ENCODE measurements at places on chromosomes 16 and 17. TPM values are rescaled to one million over a fixed set of nuclear protein-coding genes. Genes with fewer than 3 reads are reported as not detected.

DNA sequence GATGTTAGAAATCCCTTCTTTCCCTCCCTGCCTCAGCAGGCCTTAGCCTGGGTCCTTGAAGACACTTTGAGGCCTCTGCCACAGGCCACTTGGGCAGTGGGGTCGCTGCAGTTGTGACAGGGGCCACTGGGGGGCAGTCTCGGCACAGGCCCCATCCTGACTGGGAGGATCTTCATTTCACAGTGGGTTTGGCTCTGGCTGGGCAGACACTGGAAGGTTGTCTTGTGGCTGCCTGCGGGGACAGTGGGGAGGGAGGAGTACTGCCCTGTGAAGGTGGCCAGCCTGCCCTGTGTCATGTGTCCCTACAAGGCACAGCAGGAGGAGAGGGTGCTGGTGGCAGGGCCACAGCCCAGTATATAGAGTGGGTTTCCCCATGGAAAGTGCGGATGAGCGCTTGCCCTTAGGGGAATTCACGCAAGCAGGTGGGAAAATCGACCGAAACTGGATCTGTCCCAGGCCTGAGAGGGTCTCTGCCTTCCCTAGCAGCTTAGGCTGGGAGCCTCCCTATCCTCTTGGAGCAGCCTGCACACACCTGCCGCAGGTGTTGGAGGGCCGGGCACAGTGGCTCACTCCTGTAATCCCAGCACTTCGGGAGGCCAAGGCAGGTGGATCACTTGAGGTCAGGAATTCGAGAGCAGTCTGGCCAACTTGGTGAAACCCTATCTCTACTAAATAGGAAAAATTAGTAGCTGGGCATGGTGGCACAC lies 28.8 kb downstream of the GINS2 start:
- peak; percentile 71 for DNase-seq

- DNase-seq: no peak
Measured at GRCh38 chr17:8225813-8226535, 15.6 kb upstream of the AURKB start.

DNA sequence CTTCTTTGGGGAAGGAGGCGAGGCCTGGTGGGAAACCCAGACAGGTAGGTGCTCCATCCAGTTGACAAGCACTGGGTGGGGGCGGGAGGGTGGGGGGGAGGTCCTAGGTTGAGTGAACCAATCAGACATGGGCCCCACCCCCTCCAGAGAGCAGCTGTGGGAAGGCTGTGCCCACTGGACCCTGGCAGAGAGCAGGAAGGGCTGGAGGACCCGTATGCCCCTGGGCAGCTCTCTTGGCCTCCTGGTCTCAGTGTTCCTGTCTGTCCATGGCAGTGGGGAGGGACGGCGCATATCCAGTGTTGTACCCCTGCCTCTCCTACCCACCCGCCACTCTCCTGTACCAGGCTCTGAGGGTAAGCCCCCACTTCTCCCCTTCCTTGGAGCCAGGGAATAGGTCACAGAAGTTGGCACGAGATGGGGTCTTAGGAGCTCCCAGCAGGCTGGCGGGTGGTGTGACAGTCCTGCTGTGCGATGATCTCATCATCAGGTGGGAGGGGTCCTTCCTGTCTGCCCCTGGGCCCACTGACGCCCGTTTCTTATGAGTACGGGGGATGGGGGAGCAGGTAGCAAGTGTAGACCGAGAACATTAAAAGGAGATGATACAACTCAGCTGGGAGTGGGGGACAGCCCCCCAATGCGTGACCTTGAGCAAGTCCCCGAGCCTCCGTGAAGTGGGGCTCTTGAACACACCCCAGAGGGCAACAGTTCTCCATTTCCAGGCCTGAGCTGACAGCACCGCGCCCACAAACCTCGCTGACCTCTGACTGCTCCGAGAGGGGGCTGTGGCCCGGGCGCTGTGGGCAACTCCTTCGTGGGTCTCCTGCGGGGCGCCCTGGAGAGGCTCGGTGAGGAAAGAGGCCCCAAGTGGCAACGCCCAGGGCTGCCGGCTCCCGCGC lies 1.2 kb upstream of the ZFPM1 start:
- DNase-seq: no peak

GRCh38 chr17:50154604-50155003 lies 4.1 kb upstream of the PPP1R9B start:
- no peak for DNase-seq

- peak; percentile 28 for DNase-seq
Measured at GRCh38 chr17:77738751-77739531, 219.6 kb upstream of the TNRC6C start.

GRCh38 chr16:28989363-28989762 lies 4.5 kb downstream of the LAT start:
- no peak for DNase-seq

DNA sequence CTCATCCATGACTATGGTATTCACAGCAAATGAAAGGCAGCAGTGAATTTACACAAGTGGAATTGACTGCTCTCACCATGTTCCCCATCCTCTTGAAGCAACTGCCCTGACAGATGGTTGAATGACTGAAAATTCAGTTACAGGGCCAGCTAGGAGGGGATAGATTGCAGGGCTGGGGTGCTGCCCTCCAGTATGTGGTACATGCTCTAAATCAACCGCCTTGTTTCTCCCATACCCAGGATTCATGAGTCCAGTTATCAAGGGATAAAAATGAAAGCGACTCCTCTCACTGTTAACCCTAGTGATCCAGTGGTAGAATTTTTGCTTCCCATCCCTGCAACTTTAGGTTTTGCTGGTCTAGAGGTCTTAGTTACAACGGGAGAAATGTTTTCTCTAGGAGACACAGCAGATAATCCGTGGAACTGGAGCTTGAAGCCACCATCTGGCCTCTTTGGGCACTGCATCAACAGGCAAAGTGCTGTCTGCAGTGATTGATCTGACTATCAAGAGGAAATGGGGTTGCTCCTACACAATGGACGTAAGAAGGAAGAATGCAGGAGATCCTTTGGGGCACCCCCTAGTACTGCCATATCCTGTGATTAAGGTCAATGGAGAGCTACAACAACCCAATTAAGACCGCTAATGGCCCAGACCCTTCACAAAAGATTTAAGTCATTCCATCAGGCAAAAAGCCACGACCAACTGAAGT lies 32.0 kb downstream of the SCPEP1 start:
- no peak for DNase-seq

DNA sequence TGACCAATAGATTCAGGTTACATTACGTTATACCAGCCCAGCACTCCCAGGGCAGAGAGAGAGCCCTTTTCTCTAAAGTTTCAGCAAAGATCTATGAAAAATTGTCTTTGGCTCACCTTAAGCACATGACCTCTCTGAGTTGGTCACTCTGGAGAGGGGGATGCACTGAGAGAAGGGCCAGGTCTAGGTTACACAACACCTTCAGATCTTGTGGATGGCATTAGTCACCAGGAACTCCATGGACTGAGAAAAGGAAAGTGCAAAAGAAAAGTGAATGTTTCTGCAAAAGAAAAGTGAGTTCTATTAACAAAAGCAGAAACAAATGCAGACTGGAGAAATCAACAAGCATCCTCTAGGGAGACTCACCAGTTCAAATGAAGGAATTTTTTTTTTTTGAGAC lies 253.3 kb upstream of the SALL1 start:
- no peak for DNase-seq

DNA sequence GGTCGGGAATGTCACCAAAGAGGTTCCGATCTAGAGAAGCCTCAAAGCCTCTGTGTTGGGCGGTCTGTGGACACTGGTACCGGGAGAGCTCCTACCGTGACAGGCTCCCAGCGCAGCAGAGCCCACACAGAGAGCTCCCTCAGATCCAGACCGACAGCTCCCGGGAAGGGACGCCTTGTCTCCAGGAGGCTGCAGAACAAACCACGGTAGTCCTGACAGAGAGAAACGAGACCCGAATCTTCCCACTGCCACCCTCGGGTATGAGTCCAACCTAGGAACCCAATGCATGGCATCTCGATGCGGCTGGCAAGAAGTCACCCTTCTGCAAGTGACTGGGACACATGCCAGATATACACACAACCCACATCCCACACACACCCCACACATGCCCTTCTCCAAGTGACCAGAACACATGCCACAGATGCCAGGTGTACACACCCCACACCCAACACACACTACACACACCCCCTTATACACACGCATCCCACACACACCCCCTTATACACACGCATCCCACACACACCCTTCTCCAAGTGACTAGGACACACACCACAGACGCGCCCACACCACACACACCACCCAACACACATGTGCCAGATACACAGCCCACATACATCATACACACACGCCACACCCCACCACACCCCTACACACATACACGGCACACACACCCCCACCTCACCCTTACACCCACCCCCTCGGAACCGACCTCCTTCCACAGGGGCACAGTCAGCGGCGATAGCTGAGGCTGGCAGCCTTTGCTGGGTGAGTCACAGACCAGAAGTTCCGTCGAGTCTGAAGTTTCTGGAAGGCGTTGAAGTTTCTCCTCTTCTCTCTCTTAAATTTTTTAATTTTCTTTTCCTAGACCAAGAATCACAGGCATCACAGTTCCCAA lies 15.9 kb upstream of the CYTH1 start:
- DNase-seq: no peak

DNA sequence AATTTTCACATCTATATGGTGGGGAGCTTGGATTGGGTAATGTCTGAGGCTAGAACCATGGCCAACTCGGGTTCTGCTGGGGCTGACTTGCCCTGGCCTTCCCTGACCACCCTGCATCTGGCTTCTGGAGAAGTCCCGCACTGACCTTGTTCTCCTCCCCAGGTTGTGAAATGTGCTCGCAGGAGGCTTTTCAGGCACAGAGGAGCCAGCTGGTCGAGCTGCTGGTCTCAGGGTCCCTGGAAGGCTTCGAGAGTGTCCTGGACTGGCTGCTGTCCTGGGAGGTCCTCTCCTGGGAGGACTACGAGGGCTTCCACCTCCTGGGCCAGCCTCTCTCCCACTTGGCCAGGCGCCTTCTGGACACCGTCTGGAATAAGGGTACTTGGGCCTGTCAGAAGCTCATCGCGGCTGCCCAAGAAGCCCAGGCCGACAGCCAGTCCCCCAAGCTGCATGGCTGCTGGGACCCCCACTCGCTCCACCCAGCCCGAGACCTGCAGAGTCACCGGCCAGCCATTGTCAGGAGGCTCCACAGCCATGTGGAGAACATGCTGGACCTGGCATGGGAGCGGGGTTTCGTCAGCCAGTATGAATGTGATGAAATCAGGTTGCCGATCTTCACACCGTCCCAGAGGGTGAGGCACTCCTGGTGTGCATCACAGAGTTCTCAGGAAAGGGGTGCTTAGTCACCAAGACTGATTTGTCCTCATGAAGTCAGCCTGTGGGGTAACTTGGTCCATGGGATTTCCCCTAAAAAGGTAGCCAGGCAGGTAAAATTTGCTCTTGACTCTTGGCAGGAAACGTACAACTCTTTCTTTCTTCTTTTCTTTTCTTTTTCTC lies 6.1 kb downstream of the NOD2 start:
- DNase-seq: no peak

DNA sequence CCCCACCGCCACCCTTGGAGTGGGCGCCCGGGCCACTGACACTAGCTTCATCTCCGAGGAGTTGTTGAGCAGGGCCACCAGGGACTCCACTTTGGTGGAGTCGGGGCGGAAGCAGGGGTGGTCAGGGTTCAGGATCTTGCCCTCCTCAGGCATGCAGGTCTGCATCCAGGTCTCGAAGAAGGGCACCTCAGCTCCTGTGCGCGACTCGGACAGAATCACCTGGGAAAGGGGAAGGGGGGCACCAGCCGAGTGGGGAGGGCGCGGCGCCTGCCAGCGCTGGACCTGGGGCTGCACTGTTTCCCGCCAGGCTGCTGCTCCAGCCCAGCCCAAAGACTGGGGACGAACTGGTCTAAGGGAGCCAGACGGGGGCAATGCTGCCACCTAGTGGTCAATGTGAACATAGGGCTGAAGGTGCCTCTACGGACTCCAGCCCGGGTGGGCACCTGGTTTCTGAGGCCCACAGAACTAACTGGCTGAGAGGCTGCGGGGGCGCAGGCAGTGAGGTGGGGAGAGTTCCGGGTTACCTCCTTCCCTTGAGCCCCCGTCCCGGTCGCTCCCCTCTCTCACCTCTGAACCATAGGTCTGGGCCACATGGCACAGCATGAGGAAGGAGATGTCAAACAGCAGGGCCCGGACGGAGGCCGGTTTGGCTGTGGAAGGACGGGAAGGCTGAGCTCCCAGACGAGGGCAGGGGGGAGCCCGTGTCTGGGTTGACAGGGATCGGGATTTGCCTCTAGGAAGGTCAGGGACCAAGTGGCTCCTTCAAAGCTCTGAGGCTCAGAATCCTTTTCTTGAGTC lies 11.8 kb downstream of the CSF3 start:
- peak; percentile 86 for DNase-seq

- DNase-seq: no peak
Measured at GRCh38 chr16:12186774-12187335, 210.3 kb downstream of the SNX29 start.

DNA sequence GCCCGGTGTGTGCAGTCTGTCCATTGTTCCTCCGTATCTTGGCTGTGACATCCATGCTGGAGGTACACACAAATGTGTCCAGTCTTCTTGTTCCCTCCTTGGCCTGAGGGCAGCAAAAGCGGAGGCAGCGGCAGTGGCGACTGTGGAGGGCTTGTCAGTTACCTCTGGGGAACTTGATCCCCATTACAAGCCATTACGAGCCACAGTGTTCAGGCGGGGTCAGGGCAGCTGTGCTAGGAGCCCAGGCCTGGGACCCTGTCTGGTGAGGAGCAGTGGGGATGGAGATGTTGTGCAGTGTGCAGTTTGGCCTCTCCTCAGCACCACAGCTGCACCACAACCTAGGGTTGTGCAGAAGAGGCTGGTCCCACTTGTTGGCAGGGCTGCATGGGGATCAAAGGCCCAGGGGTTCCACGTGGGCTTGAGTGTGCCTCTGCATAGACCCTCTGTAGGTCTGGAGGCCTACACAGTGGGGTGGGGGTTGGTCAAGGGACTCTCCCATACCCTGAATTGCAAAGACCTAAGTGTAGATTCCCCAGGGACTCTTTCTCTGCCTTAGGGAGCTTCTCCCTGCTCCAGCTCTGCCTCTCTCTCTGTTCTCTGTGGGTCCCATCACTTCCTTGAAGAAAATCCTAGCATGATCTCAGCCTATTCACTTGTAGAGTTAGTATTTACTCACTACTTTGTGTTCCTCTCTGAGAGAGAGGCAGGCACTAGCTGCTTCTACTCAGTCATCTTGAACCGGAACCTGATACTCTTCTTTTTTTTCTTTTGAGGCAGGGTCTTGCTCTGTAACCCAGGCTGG lies 58.8 kb downstream of the SLFN11 start:
- DNase-seq: no peak

- no peak for DNase-seq
Measured at GRCh38 chr17:5049314-5049841, 14.2 kb upstream of the SLC52A1 start.

GRCh38 chr16:15507301-15507958 lies 73.0 kb downstream of the BMERB1 start:
- DNase-seq: no peak

GRCh38 chr17:77579131-77579530 lies 379.4 kb upstream of the TNRC6C start:
- peak; percentile 43 for DNase-seq

AOC3 gene
- total RNA-seq: 235 TPM

CYTH1 gene
- total RNA-seq: 103 TPM

PIPOX gene
- 0.87 TPM for total RNA-seq

VAT1L gene
- 0.32 TPM for total RNA-seq

CHST6 gene
- total RNA-seq: 0.09 TPM

RHBDF2 gene
- total RNA-seq: 46.4 TPM

CDR2 gene
- total RNA-seq: 25.2 TPM

AHSP gene
- not detected for total RNA-seq

SLC13A2 gene
- 0.87 TPM for total RNA-seq

GP1BA gene
- total RNA-seq: 0.55 TPM

KRTAP4-4 gene
- total RNA-seq: not detected

ASIC2 gene
- not detected for total RNA-seq

MMP25 gene
- 12.8 TPM for total RNA-seq

MT1G gene
- 23.7 TPM for total RNA-seq

TMEM114 gene
- not detected for total RNA-seq

Measured in upper lobe of right lung (tissue), 1 donor.